ENCODE measurements at places on chromosomes 4 and X.

- no peak for DNase-seq
These were observed 3.4 kb downstream of the CLCN4 start for GRCh38 chrX:10160211-10160610.

DNA sequence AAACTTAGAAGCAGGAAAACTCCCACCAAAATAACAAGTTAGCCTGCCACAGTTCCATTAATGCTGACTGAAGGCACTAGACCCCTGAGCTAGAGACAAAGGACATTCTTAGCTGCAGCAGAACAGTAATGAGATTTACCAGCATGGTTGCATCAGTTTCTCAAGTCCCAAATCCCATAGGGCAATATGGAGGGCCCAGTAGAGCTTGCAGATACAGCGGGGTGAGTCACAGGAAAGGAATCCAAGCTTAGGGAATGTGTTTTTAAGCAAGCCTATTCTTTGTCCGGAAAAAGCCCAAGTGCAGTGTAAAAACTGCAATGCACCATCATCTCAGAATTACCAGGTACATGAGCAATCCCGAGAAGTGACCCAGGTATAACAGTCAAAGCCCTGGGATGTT, 51.3 kb upstream of the EXOC1L start:
- DNase-seq: no peak

DNA sequence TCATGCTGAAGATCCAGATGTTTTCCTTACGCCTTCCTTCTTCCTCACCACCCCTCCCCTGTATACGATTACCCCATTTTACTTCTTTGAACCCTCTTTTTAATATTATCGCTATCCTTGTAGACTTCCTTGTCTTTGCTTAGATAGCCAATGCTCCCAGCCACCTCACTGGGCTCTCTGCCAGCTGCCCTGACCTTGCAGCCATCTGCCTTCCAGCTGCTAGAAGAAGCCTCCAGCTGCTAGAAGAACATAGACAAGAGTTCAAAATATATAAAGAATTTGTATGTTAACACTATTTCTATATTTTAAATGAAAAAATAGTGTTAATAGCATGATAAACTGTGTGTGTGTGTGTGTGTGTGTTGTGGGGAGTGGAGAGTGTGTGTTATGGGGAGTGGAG, 374.7 kb downstream of the ANKRD50 start:
- no peak for DNase-seq

- DNase-seq: no peak
These were observed 24.0 kb upstream of the XIAP start for GRCh38 chrX:123835661-123836371.

DNA sequence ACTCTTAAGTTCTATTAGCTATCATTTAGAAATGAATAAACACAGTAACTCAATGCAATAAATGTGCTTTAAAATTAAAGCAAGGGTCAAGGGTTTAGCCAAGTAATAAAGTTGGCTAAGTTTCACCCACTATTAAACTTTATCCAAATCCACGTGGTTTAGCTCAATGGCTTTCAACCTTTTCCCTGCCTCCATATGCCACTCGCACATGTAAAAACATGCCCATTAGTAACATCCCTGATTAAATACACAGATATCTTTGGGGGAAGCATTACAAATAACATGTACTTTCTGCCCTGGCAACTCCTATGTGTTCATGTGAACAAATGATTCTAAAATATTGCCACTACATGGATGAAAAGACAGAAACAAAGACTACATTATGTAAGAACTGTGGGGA, 130.8 kb downstream of the ZAR1 start:
- DNase-seq: no peak

DNA sequence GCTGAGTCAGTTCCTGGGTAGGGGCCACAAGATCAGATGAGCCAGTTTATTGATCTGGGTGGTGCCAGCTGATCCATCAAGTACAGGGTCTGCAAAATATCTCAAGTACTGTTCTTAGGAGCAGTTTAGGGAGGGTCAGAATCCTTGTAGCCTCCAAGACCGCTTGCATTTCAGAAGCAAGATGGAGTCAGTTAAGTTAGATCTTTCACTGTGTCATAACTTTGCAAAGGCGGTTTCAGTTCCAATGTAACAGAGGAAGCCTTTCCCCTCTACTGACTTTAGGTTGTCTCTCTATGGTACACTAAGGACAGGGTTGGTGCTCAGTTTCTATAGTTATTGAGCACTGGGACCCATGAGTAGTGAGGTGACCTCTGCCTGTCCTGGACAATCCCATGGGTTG, 127.3 kb upstream of the WDR1 start:
- DNase-seq: no peak

DNA sequence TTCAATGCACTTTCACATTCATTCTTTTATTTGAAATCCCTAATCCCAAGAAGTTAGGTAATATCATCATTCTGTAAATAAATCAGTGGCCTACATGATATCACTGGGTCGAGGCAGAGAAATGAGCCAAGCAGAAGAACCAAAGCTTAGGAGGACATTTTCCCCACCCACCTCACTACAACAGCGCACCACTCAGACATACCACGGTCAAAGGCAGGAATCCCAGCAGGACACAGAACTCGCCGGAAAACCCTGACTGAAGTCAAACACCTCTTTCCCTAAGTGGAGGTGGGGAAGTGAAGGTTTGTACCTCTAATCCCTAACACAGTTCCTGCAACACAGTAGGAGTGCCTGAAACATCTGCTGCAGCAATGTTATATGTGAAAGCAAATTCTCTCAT, 21.5 kb downstream of the RELL1 start:
- no peak for DNase-seq

GRCh38 chr4:37693450-37694190, 7.4 kb upstream of the RELL1 start:
- no peak for DNase-seq

DNA sequence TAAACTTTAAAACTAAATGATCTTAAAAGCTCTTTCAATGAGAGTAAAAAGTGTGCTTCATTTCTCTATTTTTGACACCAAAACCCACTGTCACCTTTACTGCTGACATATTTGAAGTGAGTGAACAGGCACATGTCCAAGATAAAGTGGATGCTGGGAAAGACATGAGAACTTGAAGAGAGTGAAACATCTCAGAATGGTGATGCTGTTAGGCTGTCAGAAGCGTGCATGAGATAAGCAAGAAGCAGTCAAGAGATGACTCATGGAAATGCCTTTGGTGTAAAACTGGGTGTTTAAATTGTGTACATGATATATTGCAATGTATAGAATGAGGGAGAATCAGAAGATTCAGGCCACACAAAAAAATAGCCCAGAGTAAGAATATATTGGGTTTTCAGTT, 21.8 kb upstream of the GBA3 start:
- DNase-seq: no peak

GRCh38 chr4:18454349-18454748, 432.8 kb upstream of the LCORL start:
- no peak for DNase-seq

GRCh38 chr4:11079171-11079570, 349.5 kb downstream of the HS3ST1 start:
- no peak for DNase-seq

DNA sequence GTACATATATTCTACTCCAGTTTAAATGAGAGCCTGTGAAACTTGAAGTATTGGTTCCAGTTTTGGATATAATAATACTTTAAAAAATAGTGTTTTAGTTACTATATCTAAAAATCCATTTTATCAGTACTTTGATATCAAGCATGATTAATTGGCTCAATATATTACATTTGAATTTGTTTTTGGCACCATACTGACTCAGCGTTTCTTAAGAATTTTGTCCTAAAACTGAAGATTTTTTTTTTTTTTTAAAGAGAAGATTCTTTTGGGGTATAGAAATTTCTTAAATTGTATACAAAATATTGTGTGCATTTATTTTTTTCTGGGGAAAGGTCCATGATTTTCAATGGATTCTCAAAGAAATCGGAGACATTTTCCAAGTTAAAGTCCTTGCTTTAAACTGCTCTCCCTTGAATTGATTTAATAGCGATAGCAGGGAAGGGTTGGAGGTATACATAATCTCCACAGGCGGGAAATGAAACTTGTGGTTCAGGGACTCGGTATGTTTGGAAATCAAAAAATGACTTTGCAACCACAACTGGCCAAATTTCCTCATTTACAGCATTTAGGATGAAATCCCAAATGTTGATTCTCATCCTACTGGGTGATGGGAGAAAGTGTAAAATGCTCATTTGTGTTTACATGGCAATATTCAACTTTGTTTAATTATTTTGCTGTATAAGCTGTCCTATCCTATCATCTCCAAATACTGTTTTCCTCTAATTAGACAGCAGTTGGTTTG, 62.3 kb downstream of the TMA16 start:
- no peak for DNase-seq

DNA sequence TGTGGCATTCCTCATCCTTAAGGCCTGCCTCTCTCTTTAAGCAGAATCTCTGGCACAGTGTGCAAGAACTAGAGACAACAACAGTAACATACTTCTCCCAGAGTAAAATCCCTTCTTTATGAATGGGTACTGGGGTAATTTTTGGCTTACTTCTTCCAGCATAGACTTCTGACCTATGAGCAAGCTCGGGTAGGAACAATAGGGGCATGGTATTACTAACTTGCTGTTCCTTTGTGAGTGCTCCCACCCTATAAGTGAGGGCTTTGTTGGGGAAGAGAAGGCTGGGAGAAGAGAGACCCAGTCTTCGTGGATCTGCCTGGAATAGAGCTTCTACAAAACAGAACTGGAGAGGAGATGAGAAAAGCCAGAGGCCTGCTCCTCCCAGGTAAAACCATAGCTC, 30.2 kb downstream of the CLDN2 start:
- no peak for DNase-seq

DNA sequence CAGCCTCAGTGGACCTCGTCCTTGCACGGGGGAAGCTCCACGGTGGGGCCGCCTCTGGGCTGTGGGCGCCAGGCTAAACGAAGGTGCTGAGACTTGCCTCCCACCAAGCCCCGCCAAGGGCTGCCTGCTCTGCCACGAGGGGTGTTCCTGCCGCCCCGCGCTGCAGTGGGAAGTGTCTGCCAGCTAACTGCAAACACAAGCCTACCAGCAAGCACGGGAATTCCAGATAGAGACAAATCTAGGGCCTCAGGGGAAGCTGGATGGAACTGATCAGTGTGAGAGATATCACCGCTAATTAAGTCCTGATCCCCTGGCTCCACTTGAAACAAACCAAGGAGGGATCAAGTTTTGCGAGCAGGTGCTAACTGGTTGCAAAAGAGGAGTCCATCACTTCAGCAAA, 181.6 kb upstream of the LEF1 start:
- DNase-seq: no peak

- DNase-seq: no peak
These were observed 13.9 kb downstream of the FTSJ1 start for GRCh38 chrX:48489892-48490291.

GRCh38 chrX:45811326-45811725, 610.6 kb upstream of the DIPK2B start:
- DNase-seq: no peak

DNA sequence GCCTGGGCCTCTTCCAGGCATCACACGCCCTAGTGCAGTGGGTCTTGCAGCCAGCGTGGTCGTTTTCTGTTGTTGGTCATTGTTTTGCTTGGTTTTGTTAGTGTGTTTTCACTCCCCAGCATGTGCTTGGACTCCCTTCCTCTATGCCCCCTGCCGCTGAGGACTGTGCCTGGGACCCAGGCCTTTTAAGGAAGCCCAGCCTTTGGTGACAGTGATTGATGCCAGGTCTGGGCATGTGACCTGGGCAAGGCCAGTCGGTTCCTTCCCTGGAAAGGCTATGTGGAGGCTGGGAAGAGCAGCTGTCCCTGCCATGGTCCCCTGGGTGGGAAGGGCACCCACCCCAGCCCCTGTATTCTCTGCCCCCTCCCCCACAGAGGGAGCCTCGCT, 8.8 kb upstream of the GRPEL1 start:
- DNase-seq: no peak

DNA sequence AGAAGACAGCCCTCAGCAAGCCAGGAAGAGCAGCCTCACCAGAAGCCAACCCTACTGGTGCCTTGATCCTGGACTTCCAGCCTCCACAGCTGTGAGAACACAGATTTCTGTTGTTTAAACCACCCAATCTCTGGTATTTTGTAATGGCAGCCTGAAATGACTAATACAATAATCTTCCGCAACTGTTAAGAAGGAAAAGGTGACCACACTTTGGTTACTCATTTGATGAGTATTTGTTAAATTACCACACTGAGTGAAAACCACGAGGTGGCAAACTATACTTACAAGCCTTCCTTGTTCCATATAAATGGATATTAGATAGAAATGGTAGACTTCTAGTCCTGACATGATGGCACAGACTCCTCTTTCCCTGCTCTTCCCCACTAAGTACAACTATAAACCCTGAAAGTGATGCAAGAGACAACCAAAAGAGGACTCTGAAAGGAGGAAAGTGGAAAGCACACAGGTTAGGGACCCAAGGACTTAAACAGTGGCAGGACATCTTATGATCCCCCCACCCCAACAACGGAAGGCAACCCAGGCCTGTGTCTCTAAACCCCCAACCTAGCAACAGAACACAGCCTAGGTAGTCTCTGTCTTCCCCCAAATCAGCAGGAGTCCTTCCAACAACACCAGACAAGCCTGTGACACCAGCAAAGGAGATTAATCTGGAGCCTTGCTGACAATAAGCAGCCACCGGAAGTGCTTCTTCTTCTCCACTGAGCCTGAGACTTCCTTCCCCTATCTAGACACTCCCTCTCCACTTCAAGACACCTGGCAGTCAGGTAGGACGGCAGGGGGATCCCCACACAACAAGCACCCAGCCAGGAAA, 12.3 kb downstream of the ZNF182 start:
- no peak for DNase-seq

GRCh38 chrX:129556806-129557315, 16.8 kb downstream of the OCRL start:
- DNase-seq: no peak

DNA sequence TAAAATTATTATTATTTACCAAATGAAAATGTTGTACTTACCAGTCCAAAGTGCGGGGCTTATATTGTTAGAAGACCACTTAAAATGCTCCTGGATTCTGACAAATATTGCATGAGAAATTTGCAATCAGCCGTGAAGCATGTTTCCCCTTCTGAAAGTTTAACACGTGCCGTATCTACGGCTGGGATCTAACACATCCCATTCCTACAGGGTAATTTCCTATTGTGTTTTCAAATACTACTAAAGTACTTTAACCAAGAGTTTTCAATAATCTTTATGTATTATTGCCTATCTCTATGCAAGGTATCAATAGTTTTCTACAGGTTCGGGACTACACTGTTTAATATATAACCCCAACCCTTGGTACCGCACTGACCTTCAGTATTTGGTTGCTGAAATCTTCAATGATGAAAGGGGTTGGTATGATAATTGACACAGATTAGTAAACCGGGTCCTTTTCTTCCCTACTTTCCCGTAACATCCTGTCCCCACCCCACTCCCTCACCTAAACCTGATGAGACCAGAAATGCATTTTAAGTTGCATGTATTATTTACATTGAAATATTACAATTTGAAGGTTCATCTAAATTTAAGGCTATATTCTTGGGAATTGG, 795 bp upstream of the BRWD3 start:
- DNase-seq: no peak

GRCh38 chr4:2981256-2981819, 18.0 kb downstream of the GRK4 start:
- DNase-seq: no peak

GRCh38 chr4:145755802-145756201, 75.9 kb downstream of the C4orf51 start:
- DNase-seq: no peak
